ENCODE measurements at places on chromosomes 5 and 9.

DNA sequence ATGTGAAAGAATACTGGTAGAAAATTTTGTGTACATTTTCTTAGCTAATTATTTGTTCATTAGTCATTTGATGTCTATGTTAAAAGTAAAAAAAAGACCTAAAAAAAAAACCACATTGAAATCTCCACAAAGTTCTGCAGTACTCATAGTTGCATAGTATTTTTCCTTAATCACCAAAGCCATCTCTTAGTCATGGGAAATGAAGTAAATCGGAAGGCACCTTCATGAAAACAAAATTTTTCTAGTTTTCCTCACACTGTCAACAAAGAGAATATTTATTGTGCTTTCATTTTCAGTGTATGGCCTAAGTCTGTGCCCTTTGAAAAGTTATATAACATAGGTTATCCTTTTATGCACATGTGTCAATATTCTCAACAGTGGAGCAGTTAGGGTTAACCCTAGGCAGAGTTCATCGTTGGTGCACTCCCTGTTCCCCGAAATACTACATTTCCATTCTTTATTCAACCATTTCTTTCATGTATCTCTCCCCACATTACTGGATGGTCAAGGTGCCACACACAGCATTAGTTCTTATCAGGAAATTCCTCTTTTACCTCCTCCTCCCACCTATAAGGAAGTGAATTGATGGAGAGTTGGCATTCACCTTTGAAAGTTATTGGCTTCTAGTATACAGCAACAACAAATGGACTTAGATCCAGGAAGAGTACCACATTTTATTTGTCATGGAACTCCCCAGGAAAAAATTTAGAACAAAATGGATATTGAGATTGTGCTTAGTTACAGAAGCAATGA is 93.1 kb downstream of the NUDT12 start:
- no peak for DNase-seq

DNA sequence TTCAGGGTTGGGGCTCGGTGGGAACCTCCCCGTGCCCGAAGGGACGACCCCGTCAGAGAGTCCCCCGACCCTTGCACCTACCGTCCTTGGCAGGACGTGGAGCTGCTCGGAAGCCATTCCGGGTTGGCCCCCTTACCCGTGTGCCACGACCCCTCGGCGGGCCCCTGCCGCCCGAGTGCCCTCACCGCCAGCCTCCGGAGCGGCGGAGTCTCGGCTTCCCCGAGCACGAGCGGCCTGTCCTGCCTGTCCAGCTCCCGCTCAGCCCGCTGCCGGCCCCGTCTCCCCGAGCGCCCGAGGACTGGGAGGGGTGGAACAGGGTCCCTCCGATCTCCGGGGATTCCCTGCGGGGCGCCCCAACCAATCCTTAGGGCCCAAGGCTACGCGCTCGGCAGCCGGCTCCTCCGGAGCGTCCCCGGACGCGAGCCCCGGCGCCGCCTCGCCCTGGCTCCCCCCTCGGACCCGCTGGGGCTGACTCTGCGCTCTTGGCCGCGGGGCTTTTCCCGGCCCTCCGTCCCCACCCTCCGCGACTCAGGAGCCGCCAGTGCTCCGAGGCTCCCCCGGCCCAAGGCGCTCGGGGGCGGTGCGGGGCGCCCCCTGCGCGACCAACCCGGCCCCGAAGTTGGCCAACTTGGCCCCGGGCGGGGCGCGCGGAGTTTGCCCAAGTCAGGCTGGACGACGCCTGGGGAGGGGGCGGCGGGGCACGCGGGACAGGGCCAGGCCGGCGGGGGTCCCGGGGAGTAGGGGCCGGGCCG is 654 bp downstream of the ADAMTS2 start:
- no peak for DNase-seq

- DNase-seq = no peak
Measured at GRCh38 chr5:156394642-156395305, 67.8 kb downstream of the SGCD start.

GRCh38 chr9:128689293-128689774 is 312 bp downstream of the SET start:
- peak; percentile 59 for DNase-seq

GRCh38 chr9:14092344-14092743 is 221.6 kb downstream of the NFIB start:
- DNase-seq = no peak

DNA sequence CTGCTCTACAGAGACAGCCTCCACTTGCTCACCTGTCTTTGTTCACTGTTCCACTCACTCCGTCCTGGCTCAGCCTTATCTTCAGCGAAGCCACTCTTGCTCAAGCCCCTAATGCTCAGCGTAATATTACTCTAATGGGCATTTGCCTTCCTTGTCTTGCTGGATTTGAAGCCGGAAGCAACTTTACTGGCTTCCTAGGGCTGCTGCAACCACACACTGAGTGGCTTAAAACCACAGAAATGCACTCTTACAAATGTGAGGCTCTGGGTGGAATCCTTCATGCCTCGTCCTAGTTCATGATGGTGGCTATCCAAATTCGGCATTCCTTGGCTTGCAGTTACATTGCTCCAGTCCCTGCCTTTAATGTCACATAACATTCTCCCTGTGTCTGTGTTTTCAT is 85.5 kb upstream of the MARCHF11 start:
- DNase-seq = no peak

GRCh38 chr5:34009610-34010009 is 1.8 kb upstream of the AMACR start:
- DNase-seq = no peak

DNA sequence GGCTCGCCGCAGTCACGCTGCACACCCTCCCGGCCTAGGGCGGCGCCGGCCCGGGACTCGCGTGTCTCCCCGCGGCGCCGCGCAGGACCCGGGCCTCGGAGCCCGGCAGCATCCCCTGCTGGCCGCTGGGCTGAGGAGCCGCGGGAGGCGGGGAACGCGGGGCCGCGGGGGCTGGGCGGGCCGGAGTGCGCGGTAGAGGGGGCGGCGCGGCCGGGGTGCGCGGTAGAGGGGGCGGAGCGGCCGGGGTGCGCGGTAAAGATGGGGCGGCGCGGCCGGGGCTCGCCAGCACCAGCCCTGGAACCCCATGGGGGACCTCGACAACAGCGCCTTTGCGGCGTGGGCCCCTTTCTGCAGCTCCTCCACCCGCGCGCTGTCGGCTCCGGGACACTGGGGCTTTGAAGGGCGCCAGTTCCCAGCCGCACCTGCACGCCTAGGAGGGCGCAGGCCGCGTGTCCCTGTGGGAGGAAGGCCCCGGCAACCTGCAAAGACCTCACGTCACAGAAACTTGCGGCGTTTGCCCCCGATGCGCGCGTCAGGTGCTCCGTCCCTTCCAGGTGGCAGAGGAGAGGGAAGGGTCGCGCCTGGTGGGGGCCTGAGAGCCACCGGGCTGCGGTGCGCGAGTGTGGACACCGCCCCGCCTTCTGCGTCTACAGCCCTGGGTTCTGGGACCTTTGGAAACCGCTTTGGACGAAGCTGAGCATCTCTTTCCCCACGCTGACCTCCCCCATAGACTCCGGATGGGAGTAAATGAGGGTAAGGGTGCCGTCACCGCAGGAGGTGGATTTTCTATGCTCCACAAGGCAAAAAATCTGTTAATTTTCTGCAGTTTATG is 49.6 kb downstream of the NSUN2 start:
- DNase-seq = no peak

DNA sequence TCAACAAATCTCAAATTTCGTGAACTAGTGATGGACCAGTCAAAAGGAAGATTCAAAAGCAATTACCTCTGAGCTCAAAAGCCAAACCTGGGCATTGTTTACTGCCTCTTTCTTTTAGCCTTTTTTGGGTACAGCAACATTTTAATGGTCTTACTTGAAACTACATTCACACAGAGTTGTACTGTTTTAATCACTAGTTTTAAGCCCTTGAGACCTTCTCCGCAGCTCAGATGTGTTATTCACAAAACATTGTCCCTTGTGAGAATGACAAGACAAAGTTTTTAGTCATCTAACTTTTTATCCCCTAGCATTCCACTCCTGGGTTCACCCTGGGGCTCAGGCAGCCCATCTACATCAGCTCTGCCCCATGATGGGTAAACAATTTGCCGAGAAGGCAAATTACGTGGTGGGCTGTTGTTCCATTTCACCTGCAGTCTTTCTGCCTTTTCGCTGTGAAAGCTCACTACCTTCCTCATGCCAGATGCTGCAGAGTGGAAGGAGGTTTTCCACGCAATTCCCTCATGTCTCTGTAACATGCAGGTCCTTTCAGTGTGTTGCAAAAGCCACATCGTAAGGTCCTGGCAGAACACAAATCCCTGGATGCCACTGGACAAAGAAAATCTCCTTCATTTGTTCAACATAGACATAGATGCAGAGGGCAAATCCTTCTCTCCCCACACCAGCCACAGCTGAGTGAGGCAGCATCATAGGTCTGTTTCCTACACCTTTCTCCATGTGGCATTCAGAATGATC is 175.7 kb downstream of the EBF1 start:
- DNase-seq = no peak

DNA sequence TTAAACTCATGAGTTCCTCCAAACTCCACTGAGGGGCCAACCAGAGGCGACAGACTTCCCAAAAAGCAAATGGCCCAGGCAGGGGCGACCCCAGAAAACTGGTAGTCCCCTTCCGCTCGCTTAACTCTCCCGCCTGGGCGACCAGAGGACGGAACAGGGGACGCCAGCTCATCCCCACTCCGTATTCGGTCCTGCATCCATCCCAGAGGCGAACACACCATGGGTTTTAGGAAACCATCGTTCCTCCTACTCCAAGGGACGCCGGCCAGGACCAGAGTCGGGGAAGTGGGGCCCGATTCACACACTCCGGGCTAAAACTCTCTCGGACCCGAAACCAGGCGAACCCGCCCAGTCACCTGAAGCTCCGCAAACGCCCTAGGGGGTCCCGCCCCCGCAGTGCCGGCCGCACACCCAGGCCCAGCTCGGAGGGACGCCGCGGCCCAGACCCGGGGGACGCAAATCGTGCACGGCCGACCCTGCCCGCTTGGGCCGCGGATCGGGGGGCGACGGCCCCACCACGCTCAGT is 478 bp downstream of the TEX10 start:
- peak; percentile 23 for DNase-seq

- DNase-seq = no peak
Measured at GRCh38 chr5:160457252-160457651, 35.6 kb downstream of the PTTG1 start.

- DNase-seq = no peak
Measured at GRCh38 chr5:1354576-1354975, 9.7 kb upstream of the CLPTM1L start.

- DNase-seq = no peak
Measured at GRCh38 chr9:68966496-68966944, 47.4 kb downstream of the PRKACG start.

DNA sequence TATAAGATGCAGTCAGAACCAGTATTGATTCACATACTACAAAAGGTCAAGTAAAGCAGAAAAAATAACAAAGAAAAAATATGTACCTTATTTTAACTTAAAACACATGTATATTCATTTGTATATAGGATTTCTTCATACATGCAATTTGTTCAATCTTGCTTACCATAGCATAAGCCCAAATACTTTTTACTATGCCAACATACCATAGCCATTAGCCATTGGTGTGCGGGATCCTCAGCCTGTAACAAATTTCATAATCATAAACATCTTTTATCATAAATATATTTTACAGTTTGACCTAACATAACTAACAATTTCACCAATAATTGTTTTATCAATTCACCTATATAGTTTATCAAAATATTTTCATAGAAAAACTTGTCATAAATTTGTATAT is 51.1 kb downstream of the MPDZ start:
- no peak for DNase-seq

GRCh38 chr5:142770650-142771609 is 753 bp downstream of the ARHGAP26 start:
- peak; percentile 51 for DNase-seq

- no peak for DNase-seq
Measured at GRCh38 chr5:178143246-178143645, 10.4 kb downstream of the NHP2 start.

DNA sequence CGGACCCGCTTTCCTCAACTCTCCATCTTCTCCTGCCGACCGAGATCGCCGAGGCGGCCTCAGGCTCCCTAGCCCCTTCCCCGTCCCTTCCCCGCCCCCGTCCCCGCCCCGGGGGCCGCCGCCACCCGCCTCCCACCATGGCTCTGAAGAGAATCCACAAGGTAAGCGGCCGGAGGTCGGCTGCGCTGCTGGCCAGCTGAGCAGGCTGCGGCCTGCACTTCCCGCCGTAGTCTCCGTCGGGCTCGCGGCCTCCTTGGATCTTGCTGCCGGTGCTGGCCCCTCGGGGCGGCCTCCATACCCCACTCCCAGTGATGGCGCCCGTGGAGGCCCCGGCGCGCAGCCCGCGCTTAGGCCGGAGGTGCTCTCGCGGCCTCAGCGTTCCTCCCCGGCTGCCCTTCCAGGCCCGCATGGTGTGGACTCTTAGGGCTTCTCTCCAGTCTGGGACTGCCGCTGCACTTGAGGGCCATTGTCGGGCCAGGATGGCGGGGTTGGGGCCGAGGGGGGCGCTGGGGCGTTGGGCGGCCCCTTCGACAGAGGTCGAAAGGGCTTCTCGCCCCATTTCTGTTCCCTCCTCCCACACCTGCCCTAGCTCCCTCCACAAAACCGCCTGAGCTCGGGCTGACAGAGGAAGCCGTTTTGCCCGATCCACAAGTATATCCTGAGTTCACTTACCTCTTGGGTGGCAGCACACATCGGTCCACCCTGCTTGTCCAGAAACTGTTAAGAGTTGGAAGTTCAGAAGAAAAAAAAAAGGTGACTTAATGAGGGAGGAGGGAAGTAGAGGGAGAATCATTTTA is 714 bp downstream of the UBE2D2 start:
- DNase-seq = peak; percentile 58

DNA sequence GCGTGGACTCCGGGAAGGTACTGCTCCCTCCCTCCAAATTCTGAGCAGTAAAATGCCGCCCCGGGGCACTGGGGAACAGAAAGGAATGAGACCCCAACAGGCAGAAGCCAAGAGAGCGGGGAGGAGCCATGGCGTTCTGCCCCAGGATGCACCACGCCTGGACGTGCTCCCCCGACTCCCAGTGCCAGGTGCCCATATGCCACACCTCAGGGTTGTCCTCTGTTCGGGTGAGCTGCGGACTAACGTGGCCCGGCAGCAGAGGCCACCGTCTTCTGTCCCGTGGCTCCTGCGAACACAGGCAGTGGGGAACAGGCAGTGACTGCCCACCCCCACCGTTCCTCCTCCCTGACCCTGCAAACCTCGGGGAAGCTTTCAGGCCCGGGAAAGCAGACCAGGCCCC is 4.8 kb downstream of the SURF6 start:
- DNase-seq = no peak

DNA sequence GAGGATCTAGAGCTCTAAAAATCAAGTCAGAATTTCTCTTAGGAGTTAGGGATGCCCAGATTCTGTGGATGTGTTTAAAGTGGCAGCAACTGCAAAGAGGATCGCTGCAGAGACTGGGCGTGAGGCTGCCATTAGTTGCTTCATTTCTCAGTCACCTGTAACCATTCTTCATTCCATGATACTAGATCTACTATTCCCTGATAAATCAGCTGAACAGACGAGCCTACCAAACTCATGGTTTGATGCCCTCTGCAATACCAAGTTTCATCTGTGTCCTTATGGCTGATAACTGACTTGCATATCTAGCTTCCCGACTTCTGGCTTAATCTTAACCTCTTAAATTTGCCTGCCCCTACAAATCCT is 33.3 kb downstream of the UBE2R2 start:
- DNase-seq = no peak

- DNase-seq = no peak
Measured at GRCh38 chr5:55219770-55220169, 7.3 kb downstream of the MCIDAS start.

- no peak for DNase-seq
Measured at GRCh38 chr5:179318221-179318955, 26.9 kb downstream of the ADAMTS2 start.
